ENCODE measurements at places on chromosomes 5 and 9. TPM values are rescaled to one million over a fixed set of nuclear protein-coding genes. Genes with fewer than 3 reads are reported as not detected.

POC5 gene
- total RNA-seq = 6.7 TPM

DNA sequence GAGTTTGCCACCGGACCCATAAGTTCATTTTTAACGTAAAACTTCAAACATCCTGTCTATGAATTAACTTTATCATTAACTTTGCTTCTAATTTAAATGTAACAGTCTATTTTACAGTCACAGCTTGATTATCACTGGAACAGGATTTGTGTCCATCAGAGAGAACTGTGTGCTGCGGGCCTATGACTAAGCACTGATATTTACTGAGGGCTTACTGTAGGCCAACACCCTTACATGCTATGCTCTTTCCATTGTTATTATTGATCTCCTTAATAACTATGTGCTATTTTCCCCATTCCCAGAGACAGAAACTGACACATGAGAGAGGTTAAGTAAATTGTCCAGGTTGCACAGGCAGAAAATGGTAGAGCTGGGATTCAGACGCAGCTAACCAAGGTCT is 24.0 kb upstream of the GPR151 start:
- no peak for DNase-seq
- H3K4me3 ChIP-seq = no peak overlapping the region
- no peaks in the 10 kb centered on the region for H3K36me3 ChIP-seq

CAMK2A gene
- under 0.01 TPM for total RNA-seq

GRCh38 chr5:137278476-137278875 is 220.7 kb downstream of the SPOCK1 start:
- no peak for DNase-seq
- H3K27me3 ChIP-seq = no peaks in the 10 kb centered on the region
- H3K27ac ChIP-seq = no peak overlapping the region
- no peaks in the 10 kb centered on the region for H3K36me3 ChIP-seq
- no peak overlapping the region for H3K4me3 ChIP-seq

DNA sequence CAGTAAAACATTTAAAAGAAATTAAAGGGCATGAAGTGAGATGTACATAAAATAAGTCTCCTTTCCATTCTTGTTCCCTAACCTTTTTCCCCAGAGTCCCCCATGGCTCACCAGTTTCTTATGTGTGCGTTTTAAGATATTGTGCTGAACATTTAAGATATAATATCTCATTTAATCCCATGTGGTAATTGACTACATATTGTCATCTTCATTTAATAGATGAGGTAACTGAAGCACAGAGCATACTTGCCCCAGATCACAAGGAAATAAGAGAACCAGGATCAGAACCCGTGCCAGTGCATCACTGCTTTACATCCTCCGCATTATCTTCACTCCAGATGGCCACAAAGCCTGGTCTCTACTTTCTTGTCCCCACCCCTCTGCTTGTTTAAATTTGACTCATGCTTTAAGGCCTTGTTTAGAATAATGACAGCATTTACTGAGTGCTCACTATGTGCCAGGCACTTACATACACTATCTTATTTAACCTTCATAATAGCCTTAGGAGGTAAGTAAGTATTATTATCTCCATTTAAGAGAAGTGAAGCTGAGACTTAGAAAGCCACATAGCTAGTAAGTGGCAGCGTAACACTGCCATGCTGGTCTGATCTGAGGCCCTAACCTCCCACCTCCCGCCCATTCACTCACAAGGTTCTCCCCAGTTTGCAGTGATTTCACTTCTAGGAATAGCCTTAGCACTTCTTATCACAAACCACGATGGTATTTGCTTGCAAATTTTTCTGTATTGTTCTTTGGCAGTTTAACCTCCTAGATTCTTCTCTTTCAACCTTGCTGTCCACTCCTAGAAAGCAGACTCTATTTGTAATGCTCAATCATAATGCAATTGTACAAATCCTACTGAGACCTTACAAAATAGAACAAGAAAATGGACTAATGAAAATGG is 78.4 kb upstream of the IL6ST start:
- no peaks in the 10 kb centered on the region for H3K4me1 ChIP-seq
